ENCODE measurements at places on chromosomes 12 and 14. TPM values are rescaled to one million over a fixed set of nuclear protein-coding genes. Genes with fewer than 3 reads are reported as not detected.

Gene SLC10A1
- not detected for total RNA-seq

DNA sequence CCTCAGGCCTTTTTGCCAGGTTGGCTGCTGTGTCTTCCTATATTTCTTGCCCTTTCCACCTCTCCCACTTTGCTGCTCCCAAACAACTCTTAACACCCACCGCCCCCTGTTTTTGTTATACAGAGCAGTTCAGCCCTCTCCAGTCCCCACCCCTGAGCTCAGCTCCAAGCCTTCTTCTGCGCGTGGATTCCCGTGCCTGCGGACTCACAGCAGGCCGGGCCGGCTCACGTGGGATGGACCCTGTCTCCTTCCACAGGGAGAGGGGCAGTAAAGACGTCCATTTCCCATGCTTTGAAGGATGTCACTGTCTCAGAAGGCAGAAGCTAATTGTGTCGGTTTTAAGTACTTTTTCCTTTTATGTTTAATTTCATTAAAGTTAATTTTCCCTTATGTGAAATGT is 139.4 kb downstream of the CACNA1C start:
- DNase-seq = no peak

DNA sequence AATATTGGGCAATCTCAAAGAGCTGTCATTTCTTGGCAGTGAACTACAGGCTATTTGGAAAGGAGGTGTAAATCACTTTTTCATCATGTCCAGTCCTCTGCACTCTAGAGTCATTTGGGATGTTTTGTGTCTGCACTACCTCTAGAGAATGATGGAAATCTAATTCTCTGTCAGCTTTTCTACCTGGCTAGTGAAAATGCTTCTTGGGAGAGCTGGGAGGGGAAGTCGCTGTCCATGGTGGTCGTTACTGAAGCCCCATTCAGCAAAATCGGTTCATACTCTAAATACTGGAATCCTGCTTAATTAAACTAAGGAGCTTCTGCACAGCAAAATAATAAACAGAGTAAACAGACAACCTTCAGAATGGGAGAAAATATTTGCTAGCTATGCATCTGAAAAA is 251.8 kb downstream of the APAF1 start:
- no peak for DNase-seq

DNA sequence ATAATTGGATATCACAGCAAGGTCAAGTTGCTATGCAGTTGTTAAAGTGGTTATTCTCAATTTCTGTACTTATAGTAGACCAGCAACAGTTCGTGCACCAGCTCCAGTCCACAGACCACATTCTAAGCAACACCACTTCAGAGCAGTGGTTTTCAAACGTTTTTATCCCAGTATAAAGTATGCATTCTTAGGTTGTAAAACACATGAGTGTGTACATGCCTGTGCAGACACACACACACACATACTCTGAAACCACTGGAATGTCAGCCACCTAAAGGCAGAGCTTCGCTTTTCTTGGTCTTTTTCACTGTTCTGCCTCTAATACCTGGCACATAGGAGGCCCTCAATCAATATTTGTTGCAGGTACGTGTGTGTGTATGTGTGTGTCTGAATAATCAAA is 22.2 kb upstream of the C12orf71 start:
- no peak for DNase-seq

Gene BATF
- total RNA-seq = 1.1 TPM

- no peak for DNase-seq
Observed at GRCh38 chr12:78155546-78155945, 324.9 kb downstream of the NAV3 start.

GRCh38 chr12:66182956-66183355 is 6.1 kb upstream of the IRAK3 start:
- no peak for DNase-seq

DNA sequence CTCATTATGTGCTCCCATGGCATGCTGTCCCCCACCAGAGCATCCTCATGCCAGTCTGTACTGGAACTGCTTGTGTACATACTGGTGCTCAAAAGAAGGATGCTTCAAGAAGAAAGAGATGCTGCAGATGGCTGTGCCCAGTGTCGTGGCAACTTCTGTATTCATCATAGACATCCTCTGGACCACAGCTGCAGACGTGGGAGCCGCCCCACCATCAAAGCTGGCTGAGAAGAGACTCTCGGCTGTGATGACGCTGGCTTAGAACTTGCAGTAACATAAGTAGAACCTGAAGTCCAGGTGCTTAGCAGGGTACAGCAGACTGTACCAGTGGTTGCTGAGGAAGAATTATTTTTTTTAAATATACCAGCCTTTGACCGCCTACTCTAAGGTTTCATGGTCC is 112.6 kb upstream of the ARHGAP5 start:
- no peak for DNase-seq

DNA sequence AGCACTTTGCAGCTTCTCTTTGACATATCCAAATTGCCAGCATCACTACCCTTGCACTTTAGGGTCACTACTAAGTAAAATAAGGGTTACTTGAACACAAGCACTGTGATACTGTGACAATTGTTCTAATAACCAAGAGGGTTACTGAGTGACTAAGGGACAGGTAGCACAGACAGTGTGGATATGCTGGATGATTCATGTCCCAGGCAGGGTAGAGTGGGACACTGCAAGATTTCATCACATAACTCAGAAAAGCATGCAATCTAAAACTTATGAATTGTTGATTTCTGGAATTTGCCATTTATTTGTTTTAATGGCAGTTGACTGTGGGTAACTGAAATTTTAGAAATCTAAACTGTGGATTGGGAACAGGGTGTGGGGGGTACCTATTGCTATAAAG is 218.8 kb downstream of the KITLG start:
- no peak for DNase-seq

GRCh38 chr12:53187145-53187899 is 6.6 kb upstream of the CSAD start:
- DNase-seq = no peak

Gene TMCC3
- 11.2 TPM for total RNA-seq

- DNase-seq = no peak
Observed at GRCh38 chr12:65637774-65638173, 186.5 kb upstream of the HMGA2 start.

DNA sequence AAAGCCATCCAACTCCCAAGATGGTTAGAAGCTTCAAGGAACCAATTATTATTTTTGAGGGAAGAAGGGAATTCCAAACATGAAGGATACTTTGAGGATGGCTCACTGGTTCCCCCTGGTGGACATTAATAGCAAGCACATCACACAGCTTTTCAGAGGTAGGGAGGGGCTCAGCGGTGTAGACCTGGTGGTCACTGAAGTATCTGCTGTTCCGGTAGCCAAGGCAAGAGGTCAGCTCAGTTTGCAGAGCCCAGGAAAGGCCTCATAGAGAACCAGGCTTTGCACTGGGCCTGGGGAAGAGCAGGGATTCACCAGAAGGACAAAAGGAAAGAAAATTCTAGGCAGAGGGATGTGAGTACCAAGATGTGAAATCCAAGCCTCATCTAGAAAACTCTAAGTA is 118.7 kb downstream of the KSR2 start:
- DNase-seq = no peak

DNA sequence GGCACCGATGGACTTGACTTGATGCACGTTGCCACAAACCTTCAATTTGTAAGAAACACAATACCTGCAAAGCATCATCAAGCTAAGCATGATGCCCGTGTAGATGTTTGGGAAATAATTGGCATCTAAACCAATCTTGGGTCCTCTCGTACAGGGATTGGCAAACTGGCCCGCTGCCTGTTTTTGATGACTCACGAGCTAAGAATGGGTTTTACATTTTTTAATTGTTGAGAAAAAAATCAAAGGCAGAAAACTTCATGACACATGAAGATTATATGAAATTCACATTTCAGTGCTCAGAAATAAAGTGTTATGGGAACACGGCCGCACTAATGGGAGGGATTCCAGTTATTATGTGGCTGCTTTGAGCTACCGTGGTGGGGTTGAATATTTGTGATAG is 10.9 kb downstream of the MTA1 start:
- DNase-seq = no peak

Gene KRT6A
- 394 TPM for total RNA-seq

Gene OR6C68
- total RNA-seq = not detected
